ENCODE measurements at places on chromosomes 11 and 22. TPM values are rescaled to one million over a fixed set of nuclear protein-coding genes. Genes with fewer than 3 reads are reported as not detected.

The ELMOD1 gene
- total RNA-seq, result not detected

The ACCSL gene
- total RNA-seq, result not detected

The GAL3ST1 gene
- not detected for total RNA-seq

DNA sequence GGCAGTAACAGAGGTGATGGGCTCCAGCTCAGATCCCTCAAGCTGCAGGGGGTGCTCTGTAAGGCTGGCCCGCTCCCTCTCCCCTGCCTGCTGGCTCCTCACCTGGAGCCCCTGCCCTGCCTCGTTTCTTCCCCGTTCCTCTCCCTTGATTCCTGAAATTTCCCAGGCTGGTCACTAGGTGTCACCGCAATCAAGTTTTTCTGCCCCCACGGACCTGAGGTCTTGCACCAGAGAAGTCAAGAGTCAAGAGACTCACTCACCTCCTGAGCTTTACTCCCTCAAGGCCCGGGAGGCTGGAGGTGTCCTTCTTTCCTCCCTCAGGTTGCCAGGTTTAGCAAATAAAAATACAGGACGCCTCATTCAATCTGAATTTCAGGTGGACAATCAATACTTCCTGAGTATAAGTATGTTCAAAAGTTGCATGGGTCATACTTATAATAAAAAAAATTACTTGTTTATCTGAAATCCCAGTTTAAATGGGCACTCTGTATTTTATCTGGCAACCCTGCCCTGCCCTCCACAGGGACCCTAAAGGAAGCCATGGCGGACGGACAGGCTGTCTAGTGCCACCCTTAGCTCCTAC is 69.2 kb downstream of the SCUBE1 start:
- DNase-seq, result peak; percentile 61

DNA sequence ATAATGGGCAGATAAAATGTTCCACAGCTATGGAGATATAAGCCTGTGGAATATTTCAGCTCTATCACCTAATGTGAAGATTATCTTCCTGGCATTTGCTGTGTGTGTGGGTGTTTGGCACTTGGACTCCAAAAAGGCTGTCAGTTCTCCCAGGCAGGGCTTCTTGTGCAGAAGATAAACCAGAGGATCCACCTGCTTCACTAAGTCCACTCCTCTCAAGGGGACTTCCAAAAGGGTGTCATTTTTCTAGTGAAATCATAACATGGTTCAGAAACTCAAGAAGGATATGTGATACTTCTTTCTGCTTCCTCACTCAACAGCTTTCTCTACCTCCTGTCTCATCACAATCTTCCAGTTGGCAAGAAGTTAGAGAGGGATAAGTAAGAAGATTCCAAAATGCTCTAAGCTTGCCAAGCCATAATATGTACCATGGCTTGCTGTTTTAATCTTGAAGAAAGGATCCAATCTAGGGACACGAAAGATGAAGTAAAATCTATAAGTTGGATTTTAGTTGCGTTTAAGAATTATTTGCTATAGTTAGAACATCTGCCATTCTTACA is 206.2 kb upstream of the MTMR2 start:
- DNase-seq, result no peak

- DNase-seq, result no peak
Measured at GRCh38 chr11:68979931-68980775, 633 bp downstream of the MRGPRD start.

DNA sequence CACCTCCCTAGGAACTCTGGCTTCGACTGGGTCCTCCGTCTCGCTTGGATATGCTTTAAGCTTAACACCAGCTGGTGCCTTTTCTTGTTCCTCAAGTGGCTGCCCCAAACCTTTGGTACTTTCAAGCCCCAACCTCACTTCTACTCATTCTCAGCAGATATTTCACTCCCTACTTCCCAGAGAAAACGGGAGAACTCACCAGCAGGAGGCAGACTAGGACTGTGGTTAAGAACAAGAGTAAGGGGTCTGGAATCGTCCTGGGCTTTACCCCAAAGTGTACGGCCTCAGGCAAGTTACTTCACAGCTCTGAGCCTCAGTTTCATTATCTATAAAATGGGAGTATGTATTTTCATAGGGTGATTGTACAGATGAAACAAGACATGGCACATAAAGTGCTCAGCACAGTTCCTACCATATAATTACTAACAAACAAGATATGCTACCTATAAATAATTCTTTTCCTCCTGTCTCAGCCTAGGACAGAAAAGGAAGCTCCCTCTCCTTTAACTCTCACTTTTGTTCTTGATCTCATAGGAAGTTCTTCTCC is 37.8 kb downstream of the PAMR1 start:
- peak; percentile 17 for DNase-seq

GRCh38 chr11:59418156-59418555 is 8.1 kb downstream of the OR5A2 start:
- DNase-seq, result no peak

- DNase-seq, result no peak
Measured at GRCh38 chr11:120254788-120255518, 15.0 kb downstream of the POU2F3 start.

GRCh38 chr11:116452461-116452860 is 320.3 kb downstream of the BUD13 start:
- DNase-seq, result no peak

DNA sequence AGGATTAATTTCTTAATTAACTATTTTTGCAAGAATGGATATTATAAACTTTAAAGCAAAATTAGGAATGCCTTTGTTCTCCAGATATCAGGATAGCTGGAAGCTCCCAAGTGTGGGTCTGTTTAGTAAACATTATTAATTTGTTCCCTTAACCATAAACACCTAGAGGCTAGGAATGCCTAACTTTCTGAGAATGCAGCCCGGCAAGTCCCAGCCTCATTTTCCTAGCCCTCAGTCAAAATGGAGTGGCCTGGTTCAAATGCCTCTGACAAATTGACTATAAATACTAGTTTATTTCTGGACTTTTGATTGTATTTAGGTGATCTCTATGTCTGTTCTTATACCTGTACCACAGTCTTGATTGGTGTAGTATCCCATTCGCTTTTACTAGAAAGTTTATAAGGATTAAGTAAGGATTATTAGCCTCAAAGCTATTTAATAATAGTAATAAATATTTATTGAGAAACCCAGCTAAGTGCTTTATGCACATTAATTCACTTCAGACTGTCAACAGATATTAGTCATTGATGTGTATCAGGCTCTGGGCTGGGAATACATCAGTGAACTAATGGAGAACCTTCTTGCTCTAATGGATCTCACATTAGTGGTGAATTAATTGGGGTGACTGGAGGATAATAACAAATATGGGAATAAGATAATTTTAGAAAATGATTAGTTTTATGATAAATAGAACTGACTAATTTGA is 25.8 kb downstream of the PPME1 start:
- DNase-seq, result no peak

- no peak for DNase-seq
Measured at GRCh38 chr11:95143106-95143681, 53.5 kb downstream of the ENDOD1 start.

GRCh38 chr11:128731041-128731663 is 37.3 kb downstream of the FLI1 start:
- DNase-seq, result no peak

- no peak for DNase-seq
Measured at GRCh38 chr11:88597387-88597786, 259.9 kb upstream of the CTSC start.
